ENCODE measurements at places on chromosomes 1 and 21.

DNA sequence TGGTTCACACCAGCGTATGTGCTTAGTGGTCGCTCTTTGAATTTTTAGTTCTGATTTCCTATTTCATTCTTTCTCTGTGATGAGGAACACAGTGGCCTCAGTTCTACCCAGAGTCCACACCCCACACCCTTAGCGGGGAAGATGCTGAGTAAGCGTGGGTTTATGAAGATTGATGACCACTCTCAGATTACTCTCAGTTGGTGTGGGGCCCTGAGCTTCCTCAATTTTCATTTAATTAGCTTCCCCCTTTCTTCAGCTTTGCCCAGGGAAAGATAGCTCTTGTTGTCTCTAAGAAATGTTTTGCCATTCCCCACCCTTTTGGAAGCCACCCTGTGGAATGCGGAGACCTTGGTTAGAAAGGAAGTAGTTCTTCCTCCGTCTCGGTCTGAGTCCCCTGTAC lies 299.9 kb upstream of the PROX1 start:
- no peak for DNase-seq

- DNase-seq: no peak
These were observed 26.7 kb upstream of the KCNN3 start for GRCh38 chr1:154896771-154897286.

GRCh38 chr1:73909043-73909562 lies 288.9 kb downstream of the LRRIQ3 start:
- no peak for DNase-seq

GRCh38 chr21:39452970-39453342 lies 1.2 kb downstream of the SH3BGR start:
- no peak for DNase-seq

DNA sequence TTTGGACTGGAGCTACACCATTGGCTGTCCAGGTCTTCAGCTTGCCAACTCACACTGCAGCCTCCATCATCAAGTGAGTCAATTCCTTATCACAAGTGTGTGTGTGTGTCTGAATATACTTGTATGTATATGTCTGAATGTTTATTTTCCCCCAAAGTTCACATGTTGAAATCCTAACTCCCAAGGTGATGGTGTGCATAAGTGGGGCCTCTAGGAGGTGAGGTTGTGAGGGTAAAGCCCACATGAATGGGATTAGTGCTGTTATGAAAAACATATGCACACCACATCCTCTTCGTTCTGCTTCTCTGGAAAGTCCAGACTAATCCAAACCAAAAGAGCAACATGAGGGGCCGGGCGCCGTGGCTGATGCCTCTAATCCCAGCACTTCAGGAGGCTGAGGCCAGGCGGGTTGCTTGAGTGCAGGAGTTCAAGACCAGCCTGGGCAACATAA lies 48.7 kb upstream of the LBR start:
- no peak for DNase-seq

- DNase-seq: no peak
These were observed 102.6 kb downstream of the PCP4 start for GRCh38 chr21:39969691-39970364.

DNA sequence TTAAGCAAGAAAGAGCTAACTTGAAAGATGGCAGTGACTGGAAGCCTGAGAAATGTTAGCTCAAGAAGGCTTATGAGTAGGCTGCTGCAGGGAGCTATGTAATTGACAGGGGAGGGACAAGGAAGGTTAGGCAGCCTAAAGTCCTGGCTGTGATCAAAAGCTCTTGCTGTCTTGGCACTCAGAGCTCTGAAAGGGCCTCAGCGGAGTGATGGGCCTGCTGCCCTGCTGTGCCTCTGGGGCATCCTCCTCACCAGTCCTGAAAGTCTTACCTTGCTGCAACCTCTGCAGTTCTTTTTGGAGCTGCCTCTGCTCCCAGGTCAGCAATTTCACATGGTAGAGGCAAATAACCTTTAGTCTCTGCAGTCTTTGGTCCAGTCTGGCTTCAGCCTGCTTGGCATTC lies 1.8 kb downstream of the CCDC190 start:
- no peak for DNase-seq

DNA sequence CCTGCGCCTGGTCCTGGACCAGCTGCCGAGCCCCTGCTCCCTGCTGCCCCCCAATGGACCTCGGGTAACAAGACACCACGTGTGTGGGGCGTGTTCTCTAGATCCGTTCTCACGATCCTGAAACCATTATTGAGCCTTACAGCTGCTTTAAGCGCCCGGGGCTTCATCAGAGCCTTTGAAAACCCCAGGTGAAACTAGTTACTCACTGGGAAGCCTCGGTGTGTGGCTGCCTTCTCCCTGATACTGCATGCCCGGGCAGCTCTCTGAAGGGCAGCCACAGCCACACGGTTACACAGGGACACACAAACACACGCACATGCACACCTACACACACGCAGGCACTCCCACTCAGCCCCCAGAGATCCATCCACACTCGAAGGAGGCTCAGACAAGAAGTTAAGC lies 5.3 kb downstream of the HES2 start:
- DNase-seq: peak; percentile 39

All from prostate gland (tissue), 2 donors.